Activated T-cell treated with anti-CD3 and anti-CD28 coated beads for 48 hours (primary cell): ENCODE measurements at places on chromosomes 1 and 21.

DNA sequence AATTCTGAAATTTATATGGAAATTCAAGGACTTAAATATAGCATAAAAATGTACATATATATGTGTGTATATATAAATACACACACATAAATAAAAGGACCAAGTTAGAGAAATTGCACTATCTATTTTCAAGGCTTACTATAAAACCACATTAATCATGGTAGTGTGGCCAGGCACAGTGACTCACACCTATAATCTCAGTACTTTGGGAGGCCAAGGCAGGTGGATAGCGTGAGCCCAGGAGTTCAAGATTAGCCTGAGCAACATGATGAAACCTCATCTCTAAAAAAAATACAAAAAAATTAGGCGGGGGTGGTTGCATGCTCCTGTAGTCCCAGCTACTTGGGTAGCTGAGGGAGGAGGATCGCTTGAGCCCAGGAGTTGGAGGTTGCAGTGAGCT is 171.4 kb upstream of the GORAB start:
- DNase-seq = no peak

DNA sequence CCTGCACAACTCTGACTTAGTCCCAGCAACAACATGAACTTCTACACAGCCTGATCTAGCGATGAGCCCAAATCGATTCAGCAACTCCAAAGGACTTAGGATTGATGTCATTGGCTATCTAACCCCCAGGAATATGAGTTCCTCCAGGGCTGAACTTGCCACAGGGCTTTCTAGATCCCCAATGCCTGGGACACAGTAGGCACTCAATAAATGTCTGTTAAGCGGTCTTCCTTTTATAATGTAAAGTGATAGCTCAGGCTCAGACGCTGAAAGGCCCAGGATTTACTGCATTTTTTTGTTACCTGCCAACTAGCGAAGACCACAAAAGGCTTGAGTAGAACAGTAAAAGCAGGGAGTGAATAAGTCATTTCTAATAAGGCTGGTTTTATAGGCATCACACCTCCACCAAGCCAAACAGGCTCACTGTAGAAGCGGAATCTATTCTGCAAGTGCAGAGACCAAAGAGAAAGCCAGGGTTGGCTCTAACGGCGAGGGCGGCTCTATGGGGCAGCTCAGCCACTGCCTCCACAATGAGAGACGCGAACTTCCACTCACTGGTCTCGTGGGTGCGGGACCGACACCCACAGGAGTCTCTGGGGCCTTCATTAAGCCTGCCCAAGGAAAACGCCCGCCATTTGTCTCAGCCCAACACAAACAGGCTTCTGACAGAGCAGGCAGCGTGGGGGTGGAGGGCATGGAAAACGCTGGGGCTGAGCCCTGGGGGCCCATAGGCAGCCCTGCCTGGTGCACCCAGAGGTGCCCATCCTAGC is 52.0 kb downstream of the HLCS start:
- DNase-seq = no peak

DNA sequence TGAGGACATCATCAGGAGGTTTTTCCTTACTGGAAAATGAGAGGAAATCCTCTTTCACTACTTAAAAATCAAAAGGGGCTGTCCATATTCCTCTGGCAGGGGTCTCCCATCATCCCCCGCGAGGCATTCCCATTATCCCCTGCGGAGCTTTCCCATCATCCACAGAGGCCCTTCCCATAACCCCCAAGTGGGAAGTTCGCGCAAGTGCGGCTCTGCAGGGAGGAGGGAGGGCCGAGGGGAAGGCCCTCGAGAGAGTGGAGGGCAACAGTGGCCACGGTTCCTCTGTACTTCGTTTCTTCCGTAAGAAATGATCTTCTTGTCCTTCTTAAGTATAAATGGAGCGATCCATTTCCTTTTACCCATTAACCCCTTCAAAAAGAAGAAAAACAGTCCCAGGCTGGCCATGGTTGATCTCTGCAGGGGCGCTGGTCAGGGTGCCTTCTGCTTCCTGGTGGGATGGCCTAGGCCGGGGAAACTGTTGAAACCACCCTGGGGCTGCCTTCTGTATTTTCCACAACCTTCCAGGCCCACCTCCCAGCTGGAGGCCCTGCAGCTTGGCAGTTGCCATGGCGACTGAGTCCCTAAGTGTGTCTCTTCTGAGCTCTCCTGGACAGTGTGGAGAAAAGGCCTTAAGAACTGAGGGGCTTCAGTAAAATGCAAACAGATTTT is 3.6 kb upstream of the RSPH1 start:
- no peak for DNase-seq

- DNase-seq = no peak
Observed at GRCh38 chr1:73065339-73066041, 783.2 kb upstream of the NEGR1 start.

DNA sequence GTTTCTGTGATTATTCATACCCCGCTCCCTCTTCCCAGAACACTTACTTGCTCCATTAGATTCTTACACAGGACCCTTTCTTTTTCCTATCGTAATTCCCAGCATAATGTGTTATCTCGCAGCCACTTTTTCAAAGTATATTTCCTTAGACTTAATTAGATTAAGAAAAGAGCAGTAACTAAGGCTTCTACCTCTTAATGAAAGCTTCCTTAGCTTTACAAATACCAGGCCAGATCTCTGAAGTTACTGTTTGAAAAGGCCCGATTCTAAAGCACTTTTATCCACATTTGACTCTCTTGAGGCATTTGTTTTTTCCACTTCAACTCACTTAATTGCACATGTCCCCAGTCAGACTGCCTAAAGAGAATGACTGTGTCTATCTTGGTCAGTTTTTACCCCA is 1264.3 kb upstream of the ADGRL2 start:
- no peak for DNase-seq

DNA sequence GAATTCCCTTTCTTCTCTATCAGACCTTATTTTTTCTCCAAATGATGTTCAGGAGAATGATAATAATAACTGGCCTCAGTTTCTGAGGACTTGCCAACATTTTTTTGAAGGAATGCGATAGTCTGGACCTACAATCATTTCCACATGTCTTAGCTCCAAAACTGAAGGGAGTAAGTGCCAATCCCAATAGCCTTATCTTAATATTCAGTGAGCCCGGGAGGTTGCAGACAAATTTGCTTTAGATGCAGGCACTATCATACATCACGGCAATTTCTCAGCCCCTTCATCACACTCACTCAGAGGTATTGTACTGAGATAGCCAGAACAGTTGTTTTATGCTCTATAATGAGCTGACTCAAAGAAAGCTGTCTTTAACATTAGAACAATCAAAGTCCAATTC is 796.9 kb downstream of the ADGRL2 start:
- no peak for DNase-seq

GRCh38 chr1:247212012-247212411 is 40.2 kb upstream of the ZNF124 start:
- no peak for DNase-seq

DNA sequence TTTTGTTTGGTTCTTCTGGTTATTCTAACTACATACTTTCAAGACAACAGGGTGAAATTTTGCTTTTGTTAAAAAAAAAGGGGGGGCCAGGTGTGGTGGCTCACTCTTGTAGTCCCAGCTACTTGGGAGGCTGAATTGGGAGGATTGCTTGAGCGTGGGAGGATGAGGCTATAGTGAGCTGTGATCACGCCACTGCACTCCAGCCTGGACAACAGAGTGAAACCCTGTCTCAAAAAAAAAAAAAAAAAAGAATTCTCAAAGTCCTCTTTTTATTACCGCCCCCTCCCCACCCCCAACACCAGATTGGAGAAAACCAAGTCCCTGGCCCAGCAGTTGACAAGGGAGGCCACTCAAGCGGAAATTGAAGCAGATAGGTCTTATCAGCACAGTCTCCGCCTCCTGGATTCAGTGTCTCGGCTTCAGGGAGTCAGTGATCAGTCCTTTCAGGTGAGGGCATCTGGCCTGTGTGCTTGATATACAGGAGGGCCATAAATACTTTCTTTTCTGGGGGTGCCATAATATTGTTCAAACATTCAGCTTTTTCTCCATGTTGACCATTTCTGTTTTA is 50.2 kb downstream of the LAMC2 start:
- DNase-seq = no peak

- DNase-seq = no peak
Observed at GRCh38 chr1:1430114-1430982, 5.1 kb upstream of the VWA1 start.

DNA sequence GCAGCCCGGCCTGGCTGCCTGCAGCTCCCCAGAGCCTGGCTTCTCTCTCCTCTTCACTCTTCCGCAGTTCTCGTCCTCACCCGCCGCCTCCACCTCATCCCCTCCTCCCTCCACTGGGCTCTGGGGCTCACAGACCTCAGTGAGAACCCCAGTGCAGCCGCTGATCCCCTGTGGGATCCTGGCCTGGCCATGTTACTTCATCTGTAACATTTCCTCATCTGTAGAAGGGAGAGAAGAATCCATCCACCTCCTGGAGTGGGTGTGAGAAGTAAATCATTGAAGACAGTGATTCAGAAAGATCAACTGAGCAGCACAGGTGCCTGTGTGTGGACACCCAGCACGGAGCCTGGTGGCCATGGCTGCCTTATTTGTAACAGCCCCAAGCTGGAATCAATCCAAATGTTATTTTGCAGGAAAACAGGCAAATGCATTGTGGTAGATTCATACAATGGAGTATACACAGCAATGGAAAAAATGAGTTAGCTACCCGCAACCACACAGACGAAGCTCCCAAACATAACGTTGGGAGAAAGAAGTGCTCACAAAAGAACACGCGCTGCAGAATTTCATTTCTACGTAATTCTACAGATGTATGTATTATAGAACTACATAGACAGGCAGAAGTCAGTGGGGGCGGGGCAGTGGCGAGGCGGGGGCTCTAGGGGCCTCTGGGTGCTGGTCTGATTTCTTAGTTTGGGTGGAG is 8.7 kb downstream of the LAPTM5 start:
- no peak for DNase-seq

DNA sequence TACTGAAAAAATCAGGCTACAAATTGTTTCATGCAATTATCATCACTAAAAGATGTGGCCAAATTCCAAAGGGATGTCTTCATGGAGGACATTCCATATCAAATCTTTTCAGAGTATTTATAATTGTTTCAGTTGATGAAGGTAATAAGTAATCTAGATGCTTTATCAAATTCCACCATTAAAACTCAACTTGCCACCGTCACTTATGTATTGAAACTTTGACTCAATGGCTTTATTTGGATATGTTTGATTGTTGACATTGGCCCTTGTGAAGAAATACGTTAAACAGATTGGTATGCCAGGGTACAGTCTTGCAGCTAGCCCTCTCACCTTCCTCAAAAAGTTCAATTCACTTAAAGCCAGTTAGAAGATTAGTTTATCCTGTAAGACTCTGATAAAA is 32.2 kb upstream of the PALMD start:
- DNase-seq = no peak
